ENCODE measurements at places on chromosomes 1 and 21.

DNA sequence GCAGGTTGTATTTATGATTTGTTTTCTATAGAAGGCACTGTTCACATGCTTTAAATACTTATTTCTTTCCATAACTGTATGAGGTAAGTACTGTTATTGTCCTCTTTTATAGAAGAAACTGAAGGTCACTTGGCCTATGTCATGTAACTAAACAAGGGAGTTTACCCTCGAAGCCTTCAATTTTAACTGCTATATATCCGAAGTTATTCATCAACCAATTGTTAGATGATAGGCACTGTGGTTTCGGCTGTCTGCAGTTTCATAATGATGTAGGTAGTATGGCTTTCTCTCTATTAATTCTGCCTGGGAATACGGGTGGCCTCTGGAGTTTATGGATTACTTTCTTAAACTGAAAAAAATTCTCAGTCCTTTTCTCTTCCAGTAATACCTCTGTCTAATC is 413.3 kb upstream of the ADGRL2 start:
- DNase-seq: no peak

DNA sequence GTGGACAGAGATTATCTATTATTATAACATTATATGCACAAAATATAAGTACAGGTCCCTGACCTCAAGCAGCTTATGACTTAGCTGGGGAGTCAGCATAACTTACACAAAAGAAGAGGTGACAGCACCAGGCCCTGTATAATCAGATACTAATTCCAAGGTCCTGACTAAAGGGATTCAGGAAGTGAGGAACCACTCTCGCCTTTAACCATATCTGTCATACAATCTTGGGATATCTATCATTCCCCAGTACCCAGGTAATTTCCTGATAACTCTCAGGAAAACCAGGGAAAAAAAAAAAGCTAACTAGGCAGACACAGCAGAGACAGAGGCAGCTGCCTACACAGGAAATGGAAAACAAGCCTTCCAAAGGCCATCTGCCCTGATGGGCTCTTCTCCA is 78.5 kb upstream of the CAMK1G start:
- DNase-seq: peak; percentile 44

DNA sequence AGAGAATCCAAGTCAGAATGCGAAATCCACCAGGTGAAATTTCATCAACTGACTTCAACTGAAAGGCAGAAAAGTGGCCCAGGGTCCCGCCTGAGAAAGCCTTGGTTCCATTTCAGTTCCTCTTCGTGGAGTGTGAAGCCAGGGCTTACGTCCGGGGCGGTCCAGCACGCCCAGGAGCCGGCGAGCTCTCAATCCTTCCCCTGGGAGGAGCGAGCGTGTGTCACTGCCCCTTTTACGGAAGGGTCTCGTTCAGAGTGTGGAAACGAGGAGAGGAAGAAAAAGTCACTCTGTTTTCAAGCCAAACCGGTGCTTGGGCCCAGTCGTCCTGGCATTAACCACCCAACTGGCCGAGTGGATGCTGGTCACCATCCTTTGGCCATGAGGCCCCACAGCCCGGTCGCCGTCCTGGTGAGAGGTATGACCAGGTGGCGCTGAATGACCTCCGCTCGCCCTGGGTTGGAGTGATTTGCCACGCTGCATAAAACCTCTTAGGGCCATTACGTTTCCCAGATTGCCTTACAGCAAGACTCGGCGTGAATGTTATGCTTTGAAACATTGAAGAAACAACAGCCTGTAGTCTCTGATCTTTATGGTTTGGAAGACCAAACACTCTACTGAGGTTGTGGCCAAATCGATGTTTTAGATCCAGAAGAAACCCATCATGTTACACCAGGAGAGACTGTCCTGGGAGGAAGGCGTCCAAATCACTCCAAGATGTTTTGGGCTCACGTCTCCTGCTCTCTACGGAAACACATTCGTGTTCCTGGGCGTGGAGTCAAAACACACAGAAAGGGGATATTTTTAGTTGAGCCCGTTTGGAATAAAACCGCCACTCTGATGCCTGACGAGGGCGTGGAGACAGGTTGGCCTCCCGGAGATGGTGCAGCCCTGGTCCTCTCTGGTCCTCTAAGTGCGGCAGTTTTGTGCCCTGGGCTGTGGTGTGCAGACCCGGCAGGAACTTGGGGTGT is 93.6 kb upstream of the ACTRT2 start:
- no peak for DNase-seq

GRCh38 chr1:102863704-102864103 is 244.6 kb downstream of the COL11A1 start:
- DNase-seq: no peak

GRCh38 chr1:56910441-56910985 is 55.3 kb downstream of the C8B start:
- no peak for DNase-seq

- DNase-seq: no peak
Observed at GRCh38 chr1:65568285-65568684, 147.8 kb downstream of the LEPR start.

GRCh38 chr1:19372602-19373001 is 60.5 kb downstream of the SLC66A1 start:
- DNase-seq: no peak

- DNase-seq: no peak
Observed at GRCh38 chr1:204829133-204829825, 41.4 kb upstream of the NFASC start.

DNA sequence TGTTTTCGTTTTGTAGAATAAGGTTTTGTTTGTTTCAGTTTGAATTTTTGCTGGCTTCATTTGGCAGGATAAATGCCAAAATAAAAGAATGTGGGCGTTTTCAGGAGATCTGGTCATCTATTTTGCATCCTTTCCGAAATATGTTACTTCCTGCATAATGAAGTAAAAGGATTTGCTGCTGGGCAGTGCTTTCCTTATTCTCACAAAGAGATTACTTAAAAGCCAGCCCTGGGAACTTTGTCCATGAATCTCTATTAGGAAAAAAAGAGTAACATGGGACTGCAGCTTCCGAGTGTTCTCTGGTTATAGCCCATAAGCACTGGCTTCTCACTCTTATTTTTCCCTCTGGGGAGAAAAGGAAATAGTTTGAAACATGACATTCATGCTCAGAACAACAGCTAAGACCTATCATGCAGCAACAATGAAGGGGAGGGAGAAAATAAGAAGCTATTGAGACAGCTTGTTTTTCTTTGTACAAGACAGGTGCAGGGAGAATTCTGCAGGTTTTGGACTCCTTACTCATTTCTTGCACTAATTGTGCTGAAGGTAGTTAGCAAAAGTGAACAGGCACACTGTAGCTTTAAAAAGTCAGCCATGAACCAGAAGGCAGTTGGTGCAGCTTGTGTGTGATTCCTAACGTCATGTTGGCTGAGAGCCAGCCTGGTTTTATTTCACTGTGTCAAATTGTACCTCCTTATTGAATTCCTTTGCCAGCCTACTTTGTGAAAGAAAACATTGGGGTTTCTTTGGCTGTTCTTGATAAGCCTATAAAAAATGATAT is at the start of gene SAMD13:
SAMD13 (plus strand) TSS at position 705 of the 781 bp plus-strand sequence. CDS start 1,527 bp downstream, outside the sequence.
- peak; percentile 27 for DNase-seq

GRCh38 chr1:116982319-116983004 is 19.1 kb upstream of the CD101 start:
- DNase-seq: no peak

- no peak for DNase-seq
Observed at GRCh38 chr1:201015551-201016091, 7.9 kb downstream of the KIF21B start.

DNA sequence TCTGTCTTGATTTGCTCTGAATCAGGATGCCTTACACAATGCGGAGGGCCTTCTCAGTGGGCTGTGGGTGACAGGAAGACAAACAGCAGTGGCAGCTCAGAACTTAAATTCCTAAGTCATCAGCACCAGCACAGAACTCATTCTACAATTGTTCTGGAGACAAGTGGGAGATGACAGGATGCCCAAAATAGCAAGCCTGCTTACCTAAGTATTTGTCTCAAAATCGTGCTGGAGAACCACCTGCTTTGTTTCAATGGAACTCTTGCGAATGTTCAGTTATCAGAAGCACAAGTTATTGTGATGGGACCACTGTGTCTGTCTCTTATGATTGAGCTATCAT is 76.1 kb downstream of the VCAM1 start:
- no peak for DNase-seq

DNA sequence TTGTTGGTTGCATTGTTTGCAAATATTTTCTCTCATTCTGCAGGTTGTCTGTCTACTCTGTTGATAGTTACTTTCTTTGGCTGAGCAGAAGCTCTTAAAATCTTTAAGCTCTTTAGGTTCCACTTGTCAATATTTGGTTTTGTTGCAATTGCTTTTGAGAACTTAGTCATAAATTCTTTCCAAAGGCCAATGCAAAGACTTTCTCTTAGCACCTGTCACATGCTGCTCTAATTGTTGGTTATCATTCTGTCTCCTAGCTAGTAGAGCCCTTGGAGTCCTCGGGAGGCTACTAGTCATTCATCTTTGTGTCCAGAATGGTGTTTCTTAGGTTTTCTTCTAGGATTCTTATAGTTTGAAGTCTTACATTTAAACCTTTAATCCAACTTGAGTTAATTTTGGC is 312.7 kb upstream of the PROX1 start:
- DNase-seq: no peak

DNA sequence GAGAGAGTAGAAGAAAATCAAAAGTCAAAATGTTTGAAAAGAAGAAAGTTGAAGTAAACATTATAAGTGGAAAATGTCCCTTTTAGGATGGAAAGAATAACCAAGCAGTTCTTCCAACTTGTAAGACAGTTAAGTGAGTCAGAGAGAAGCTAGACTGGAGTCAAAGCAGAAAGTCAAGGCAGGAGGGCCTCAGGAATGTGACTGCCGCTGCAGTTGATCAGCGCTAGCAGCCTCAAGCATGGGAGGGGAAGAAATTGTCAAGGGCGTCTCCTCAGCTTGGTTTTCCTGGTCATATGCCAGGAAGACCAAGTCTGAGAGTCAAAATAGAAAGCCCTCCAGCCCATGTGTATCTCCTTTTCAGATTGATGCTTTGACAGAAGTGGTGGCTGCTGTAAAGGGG is 23.2 kb downstream of the HAO2 start:
- no peak for DNase-seq

DNA sequence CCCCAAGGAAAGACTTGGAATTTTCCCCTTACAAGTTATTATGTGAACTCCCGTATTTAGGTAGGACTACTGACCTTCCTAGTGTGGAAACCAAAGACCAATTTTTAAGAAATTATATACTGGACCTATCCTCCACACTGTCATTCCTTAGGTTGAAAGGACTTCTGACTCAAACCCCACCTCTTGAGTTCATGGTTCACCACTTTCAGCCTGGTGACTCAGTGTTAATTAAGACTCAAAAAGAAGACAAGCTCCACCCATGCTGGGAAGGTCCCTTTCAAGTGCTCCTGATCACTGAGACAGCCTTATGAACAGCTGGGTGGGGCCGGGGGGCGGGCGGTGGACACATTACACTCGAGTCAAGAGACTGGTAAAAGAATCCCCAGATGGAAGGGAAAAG is 113.2 kb downstream of the LRRC53 start:
- DNase-seq: no peak

DNA sequence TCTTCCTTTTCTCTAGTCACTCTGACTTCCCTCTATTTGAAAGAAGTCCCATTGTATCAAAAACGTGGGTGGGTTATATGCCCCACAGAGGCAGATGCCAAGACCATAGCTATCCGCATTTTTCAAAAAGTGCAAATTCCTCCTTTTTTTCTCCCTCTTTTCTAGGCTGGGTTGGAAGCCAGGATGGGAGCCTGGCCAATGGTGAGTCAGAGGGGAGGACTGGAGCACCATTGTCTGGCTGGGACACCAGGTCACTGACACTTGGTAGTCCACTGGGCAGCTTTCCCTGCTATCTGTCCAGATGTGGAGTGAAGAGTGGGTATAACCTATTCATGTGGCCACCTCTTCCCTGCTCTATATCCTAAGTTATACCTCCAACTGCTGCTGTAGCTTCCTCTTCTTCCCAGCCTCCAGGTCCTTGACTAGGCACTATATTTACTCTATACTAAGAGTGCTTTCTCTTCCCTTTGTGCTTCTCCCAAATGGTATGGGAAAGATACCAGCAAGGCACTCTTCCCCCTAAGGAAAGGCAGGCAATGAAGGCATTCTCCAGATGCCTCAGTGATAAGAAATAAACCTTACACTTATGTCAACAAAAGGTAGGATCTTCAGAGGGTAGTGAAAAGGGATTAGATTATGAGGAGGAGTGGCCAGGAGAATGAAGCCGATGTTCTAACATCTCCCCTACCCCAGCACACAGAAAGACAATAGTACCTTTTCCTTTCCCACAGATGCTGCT is 12.9 kb downstream of the PI4KB start:
- DNase-seq: peak; percentile 64

DNA sequence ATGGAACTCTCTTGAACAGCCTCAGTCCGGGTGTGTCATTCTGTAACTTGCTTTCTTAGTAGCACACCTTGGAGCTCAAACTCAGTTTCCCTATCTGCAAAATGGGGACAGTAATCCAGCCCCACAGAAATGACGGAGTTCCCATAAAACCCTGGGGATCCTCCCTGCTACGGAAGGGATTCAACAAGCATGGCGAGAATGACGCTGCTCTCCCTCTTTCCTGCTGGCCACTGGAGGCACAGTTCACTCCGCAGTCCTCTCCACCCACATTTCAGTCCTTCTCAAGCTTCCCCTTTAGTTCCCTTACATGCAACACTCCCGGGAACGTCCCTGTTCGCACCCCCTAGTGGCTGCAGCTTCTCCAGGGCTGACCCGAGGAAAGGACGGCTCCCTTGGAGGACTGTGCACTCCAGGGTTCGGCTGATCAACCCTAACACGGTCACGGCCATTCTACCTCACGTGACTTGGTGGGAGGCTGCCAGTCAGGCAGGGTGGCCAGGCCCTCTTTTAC is 20.6 kb downstream of the RUNX3 start:
- DNase-seq: no peak

- DNase-seq: no peak
Observed at GRCh38 chr21:14677639-14678179, 131.6 kb upstream of the SAMSN1 start.

DNA sequence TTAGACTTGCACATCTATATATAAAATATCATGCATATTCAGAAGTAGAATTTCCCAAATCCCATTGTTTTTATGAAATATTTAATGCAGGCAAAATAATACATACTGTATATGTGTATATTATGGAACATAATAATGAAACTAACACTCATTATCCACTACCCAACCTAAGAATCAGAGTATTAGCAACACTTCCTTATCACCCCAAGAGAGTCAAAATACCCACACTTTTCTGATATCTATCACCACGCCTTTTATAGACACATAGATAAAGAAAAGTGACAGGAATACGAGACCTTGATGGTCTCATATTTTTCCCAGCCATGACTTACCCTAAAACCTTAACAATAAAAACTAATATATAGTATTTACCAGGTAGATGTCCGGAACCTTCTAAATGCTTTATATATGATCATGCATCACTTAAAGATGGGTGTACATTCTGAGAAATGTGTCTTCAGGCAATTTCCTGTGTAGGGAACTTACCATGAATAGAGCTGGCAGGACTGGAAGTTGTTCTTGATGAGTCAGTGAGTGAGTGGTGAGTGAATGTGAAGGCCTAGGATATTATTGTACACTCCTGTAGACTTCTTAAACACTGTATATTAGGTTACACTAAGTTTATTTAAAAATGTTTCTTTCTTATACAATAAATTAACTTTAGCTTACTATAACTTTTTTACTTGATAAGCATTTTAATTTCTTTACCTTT is 45.5 kb downstream of the TNFSF4 start:
- DNase-seq: peak; percentile 85
